Breast epithelium (tissue), 4 donors: ENCODE measurements at places on chromosomes 6 and 20. TPM values are rescaled to one million over a fixed set of nuclear protein-coding genes. Genes with fewer than 3 reads are reported as not detected.

The CCM2L gene
- total RNA-seq = 4.6 TPM

The TINAG gene
- not detected for total RNA-seq

DNA sequence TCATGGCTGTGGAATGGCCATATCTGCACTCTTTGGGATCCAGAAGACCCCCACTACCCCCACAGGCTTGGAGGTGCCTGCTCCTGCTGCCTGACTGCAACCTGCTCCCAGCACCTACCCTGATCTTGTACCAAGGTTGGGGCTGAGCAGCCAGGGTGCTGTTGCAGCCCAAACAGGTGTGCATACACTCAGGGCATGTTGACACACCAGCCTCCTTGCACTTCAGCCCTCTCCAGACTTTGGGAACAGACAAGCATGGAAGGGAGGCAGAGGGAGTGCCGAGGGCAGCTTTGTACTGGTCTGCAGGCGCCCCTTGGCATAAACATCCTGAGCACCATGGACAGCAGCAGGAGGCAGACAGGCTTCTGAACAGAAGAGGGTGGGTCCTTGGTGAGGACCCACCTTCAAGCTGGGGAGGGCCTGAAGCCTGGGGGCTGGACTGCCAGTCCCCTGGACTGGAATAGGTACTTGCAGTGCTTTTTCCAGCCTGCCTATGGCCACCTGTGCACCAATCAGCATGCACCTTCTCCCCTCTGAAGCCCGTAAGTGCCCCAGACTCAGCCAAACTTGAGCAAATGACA lies 1675.8 kb downstream of the HACE1 start:
- DNase-seq = no peak

DNA sequence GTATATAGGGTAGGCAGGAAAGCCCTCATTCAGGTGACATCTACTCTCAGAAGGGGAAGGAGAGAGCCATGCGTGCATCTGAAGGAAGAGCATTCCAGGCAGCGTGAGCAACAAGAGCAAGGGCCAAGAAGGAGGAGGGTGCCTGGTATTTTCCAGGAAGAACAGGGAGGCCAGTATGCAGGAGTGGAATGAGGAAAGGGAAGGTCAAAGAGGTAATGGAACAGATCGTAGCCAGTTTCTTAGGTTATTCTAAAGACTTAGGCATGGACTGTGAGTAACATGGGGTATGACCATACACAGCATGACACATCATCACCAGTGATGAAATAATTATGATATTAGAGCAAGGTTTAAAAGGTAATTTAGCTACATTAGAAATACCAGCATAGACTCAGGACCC lies 24.1 kb downstream of the ALDH8A1 start:
- DNase-seq = no peak

DNA sequence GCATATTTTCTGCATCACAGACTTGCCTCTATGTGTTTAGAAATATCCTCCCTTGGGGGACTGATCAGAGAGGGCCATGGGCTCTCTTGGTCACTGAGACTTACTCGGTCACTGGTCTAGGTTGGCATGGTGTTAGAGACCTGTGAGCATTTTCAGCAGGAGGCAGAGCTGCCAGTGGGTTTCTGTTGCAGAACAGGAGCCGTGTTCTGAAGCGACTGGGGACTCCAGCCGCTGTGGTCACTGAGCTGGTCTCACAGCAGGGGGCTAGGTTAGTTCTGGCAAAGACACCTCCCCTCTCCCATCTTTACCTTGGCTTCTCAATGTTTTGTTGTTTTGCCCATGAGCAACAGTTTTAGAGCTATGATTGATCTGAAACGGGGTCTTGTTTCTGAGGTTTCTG lies 8.7 kb downstream of the TMEM181 start:
- peak; percentile 15 for DNase-seq

The PDE10A gene
- 22.0 TPM for total RNA-seq

The SPTLC3 gene
- total RNA-seq = 7.9 TPM

The USP49 gene
- total RNA-seq = 4.9 TPM

The DDO gene
- total RNA-seq = 4.7 TPM

DNA sequence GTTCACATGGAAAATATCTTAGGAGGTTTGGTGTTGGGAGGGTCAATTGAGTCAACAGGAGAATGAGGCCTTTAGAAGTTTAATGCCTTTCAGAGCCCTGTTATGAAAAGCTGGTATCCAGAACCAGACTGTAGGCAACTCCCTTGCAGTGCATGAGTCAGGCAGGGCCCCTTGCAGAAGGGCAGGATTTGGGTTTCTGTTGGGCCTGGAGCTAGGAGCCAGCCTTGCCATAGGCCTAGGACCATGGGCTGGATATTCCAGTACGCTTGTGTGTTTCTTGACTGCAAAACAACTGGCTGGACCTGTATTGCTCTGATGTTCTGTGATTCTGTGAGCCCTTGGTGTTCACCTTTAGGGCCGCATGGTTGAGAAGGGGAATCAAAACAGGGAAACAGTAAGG lies 350.9 kb upstream of the PRND start:
- no peak for DNase-seq

The NFATC2 gene
- 5.9 TPM for total RNA-seq

- DNase-seq = no peak
Measured at GRCh38 chr6:105917038-105917695, 169.0 kb upstream of the PRDM1 start.

- no peak for DNase-seq
Measured at GRCh38 chr6:106631346-106631745, 2.0 kb downstream of the QRSL1 start.

DNA sequence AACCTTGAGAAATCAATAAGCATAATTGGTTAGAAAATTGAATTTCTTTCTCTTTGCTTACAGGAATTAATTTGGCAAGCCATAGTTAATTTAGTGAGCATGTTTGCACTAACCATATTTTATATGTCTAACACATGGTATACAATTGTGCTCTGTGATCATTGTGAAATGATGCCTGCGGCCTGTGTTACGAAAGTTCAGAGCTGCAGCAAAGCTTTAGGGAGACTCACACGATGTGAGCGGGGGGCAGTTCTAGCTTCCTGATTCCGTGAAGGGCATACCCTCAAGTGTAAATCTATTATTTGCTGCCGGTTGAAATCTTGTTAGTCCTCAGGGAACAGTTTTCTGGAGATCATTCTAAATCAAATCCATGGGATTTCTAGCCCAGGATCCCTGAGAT lies 25.5 kb upstream of the ADTRP start:
- DNase-seq = no peak

DNA sequence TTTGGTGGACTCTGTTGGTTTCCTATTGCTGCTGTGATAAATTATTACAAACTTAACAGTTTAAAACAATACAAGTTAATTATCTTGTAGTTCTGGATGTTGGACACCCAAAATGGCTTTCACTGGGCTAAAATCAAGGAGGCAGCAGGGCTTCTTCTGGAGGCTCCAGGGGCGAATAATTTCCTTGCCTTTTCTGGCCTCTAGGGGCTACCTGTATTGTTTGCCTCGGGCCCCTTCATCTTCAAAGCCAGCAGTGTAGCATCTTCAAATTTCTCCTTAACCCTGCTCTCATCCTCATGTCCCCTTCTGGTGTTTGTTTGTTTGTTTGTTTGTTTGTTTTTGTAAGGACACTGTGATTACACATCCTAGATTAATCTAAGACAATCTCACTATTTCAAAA lies 60.5 kb upstream of the ANKEF1 start:
- no peak for DNase-seq

GRCh38 chr20:63093966-63094766 lies 87.4 kb upstream of the BHLHE23 start:
- DNase-seq = peak; percentile 46

DNA sequence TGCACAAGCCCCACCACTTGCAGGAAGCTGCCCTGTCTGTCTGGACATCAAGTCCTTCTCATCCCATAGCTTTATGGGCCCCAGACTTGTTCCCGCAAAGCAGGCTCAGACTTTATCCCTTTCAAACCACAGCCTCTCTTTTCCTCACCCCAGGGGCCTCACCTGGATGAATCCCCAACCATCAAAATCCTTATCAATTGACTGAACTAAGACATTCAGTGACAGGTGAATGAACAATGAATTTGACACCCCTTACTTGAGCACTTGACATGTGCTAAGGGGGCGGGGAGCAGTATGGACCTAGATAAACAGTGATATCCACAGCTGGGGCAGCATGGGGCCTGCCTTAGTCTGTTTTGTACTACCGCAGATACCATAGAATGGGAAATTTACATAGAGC lies 5.0 kb downstream of the RAB44 start:
- no peak for DNase-seq

The LRRC73 gene
- total RNA-seq = 0.33 TPM

DNA sequence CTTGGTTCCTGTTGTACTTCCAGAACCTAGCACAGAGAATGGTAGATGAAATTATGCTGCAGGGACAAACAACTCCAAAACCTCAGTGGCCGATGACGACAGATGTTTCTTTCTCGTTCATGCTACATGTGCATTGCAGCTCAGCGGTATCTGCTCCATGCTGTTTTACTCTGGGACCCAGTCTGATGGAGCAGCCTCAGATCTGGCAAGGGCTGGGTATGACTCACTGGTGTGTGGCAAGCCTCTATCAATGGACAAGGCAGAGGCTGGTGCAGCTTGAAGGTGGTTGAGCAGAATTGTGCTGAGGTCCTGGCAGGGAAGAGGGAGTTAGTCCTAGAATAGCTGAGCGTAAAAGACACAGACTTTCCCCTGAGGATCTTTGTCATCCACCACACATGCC lies 10.3 kb upstream of the BLCAP start:
- no peak for DNase-seq

GRCh38 chr6:52407467-52407866 lies 12.7 kb upstream of the EFHC1 start:
- DNase-seq = no peak

DNA sequence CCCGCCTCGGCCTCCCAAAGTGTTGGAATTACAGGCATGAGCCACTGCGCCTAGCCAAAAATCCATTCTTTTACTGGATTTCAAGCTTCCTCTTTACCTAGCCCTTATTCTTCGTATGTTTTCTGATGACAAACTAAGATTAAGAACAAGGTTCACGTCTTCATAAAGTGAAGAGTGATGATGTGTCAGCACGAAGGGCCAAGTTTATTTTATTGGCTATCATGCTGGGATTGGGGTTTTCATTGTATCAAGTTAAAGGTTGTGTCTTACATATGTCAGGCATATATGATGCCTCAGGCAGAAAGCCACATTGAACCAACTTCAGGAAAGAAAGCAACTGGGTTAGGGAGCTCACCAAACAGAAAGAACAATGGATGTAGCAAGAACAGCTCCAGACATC lies 19.7 kb upstream of the SLC17A3 start:
- no peak for DNase-seq

The HLA-DOB gene
- total RNA-seq = not detected

The SYTL3 gene
- 5.2 TPM for total RNA-seq

- DNase-seq = no peak
Measured at GRCh38 chr6:84425971-84426705, 198.7 kb upstream of the CEP162 start.

The GGTLC1 gene
- total RNA-seq = not detected

The SLC25A27 gene
- 81.7 TPM for total RNA-seq

- no peak for DNase-seq
Measured at GRCh38 chr6:33203443-33204164, 851 bp upstream of the HSD17B8 start.

The LHFPL5 gene
- not detected for total RNA-seq

The TUBB1 gene
- total RNA-seq = not detected

The FOXQ1 gene
- not detected for total RNA-seq

The CGAS gene
- total RNA-seq = 3.7 TPM

DNA sequence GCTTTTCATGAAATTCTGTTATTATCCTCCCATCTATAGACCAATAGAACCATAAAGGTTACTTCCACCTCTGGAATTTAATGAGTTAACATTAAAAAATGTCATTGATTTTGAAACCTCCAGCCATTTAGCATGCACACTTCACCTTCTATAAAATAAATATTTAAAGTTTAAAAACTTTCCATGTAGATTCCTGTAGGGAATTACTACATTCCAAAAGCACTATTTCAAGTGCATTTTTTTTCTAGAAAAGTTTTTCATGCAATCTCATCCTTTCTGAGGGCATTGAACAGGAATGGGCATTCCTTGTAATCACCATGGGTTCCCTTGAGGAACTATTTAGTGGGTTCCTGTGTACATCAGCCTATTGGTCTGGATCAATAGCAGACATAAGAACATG lies 253.8 kb upstream of the RIN2 start:
- DNase-seq = no peak
